Dermis blood vessel endothelial cell (primary cell): ENCODE measurements at places on chromosomes 13 and 19.

- no peak for DNase-seq
Measured at GRCh38 chr13:110466266-110466915, 95.1 kb downstream of the RAB20 start.

- DNase-seq, result no peak
Measured at GRCh38 chr13:102236830-102237229, 165.0 kb downstream of the FGF14 start.

DNA sequence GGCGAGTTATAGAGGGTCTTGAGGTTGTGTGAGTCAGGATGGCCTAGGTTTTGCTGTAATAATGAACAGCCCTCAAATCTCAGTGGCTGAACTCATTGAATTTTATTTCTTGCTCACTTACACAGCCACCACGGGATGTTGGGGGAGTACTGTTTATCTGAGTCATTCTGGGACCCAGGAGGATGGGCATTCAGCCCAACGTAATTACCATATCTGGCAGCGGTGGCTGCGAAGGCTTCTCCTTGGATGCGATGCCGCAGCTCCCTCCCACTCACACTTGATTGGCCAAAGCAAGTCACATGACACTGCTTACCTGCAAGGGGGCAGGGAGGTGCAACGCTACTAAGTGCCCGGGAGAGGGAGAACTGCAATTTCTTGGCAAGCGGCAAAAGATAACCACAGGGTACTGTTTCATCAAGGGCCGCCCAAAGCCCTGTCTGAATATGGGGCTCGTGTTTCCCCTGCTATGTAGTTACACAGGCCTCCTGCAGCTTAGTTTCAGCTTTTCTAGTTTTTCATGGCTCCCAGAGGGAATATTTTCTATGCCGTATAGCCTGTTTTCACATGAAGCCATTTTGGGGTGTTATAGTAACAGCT, 19.9 kb downstream of the ZSWIM9 start:
- peak; percentile 32 for DNase-seq

GRCh38 chr19:13797870-13798269, 2.6 kb downstream of the ZSWIM4 start:
- no peak for DNase-seq

- no peak for DNase-seq
Measured at GRCh38 chr13:103539721-103540381, 473.6 kb upstream of the SLC10A2 start.

- DNase-seq, result no peak
Measured at GRCh38 chr13:53068585-53069520, 40.2 kb downstream of the OLFM4 start.

DNA sequence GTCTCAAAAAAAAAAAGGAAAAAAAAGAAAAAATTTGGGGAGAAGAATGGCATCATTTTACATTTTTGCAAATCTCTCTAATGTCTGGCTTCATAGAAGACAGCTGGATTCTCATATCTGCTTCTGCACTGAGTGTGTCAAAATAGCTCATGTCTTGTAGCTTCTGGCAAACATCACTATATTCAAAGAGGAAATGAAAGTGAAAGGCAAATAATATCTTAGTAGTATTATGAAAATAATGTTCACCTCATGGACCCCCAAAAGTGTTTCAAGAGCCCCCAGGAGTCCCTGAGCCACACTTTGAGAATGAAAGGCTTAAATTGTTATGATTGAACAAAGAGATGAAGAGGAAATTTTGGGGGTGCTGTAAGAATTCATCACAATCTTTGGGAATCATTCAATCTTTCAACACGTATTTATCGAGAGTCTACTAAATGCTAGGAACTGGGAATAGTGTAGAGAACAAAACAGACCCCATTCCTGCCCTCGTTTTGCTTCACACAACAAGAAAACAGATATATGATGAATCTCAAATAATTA, 1.2 kb upstream of the SLC6A16 start:
- no peak for DNase-seq

GRCh38 chr19:30228113-30228834, 143.9 kb upstream of the ZNF536 start:
- DNase-seq, result no peak

- peak; percentile 9 for DNase-seq
Measured at GRCh38 chr19:12202250-12202649, 39.4 kb downstream of the ZNF136 start.

GRCh38 chr19:32566246-32566830, 14.7 kb upstream of the PDCD5 start:
- DNase-seq, result no peak

DNA sequence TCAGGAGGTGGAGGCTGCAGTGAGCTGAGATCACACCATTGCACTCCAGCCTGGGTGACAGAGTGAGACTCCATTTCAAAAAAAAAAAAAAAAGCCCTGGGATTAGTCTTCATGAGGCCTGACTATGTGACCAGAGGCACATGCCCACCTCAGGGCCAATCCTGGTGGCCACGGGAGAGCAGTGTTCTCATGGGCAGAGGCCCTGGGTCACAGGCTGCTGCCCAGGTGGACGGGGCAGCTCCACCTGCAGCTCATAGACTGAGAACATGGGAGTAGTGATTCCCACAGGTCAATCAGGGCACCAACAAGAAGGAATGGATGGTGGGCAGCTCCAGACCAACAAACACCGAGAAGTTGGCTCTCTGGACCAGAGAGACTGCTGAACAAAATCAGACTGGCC, 26.1 kb upstream of the PEPD start:
- DNase-seq, result no peak

DNA sequence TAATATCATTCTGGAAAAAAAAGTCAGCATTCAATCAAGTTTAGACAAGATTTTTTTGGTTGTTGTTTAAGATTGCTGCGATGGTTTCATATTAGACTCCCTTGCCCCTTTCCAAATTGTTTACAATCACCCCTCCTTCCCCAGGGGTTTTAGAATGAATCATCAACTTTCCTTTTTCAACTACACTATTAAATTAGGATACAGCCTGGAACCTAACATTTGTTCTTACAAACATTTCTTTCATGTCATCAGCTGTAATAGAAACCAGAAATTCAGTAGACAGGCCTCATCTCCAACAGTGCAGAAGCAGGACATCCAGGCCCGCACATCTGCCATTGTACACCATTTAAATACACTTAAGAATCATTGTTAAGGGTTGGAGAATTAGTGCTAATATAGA, 44.4 kb upstream of the WDFY2 start:
- no peak for DNase-seq

GRCh38 chr19:29672933-29673336, 7.7 kb downstream of the PLEKHF1 start:
- no peak for DNase-seq

- peak; percentile 81 for DNase-seq
Measured at GRCh38 chr13:44191504-44192171, 182.0 kb upstream of the SERP2 start.

DNA sequence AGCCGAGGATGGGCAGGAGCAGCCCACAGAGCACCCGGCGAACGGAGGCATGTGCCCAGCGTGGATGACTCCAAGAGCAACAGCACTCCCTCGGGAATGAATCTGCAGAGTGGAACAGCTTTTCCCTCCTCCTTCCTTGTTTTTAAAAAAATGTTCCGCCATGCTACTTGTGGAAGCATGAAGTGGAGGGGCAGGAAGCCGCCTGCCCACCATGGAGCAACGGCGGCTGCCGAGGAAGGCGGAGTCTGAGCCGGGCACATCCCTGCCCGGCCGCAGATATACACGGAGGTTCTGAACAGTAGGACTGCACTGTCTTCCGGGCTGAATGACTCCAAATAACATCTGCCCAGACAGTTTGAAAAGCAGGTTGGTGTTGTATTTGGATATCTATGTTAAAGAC, 65.2 kb downstream of the SOX1 start:
- DNase-seq, result no peak

DNA sequence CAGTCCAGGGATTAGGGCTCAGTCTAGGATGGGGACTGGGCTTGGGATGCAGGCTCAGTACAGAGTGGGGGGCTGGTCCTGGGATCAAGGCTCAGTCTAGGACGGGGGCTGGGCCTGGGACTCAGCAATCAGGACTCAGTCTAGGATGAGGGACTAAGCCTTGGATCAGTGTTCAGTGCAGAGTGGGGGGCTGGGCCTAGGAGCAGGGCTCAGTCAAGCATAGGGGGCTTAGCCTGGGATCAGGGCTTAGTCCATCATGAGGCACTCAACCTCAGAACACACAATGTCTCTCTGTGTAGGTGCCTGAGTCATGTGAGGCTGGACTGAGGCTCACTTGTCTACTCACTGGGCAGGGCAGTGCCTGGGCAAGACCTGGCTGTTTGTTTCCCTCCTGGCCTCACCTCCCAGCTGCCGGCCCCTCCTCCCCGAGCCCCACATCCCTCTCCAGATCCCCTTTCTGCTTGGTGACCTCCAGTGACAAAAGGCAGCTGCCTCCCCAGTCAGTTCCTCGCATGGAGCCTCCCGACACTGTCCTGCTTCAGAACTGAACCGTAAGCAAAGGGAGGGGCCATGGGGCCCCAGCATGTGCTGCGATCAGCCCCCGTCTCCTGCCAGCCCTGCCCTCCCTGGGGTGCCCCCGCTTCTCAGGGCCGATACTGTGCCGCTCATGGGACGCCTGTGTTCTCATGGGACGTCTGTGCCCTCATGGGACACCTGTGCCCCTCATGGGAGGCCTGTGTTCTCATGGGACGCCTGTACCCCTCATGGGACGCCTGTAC, 6.5 kb upstream of the S1PR4 start:
- DNase-seq, result no peak

GRCh38 chr13:22960827-22961226, 220.0 kb upstream of the SGCG start:
- no peak for DNase-seq

DNA sequence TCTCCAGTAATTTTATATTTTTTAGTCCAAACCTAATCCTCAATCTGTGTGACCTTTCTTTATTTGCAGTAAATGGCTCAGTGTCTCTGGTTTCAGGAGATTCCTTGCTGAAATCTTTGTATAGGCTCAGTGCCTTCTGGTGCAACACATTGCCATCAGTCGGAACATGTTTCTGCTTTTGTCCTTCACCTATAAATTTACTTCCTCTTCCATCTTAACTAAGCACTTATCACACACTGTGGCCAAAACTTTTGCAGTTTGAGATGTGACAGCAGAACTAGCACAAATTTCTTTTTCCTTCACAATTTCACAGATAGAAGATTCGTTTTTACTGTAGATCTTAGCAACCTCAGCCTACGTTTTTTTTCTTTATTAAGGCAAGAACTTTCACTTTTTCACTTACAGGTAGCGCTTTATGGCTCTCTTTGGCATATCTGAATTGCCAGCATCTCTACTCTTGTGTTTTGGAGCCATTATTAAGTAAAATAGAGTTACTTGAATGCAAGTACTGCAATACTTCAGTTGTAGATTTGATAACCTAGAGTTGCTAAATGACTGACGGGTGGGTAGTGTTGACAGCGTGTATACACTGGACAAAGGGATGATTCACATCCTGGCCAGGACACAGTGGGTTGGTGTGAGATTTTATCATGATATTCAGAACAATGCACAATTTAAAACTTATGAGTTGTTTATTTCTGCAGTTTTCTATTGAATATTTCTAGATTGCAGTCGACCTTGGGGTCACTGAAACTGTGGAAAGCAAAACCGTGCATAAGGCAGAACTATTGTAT, 44.3 kb downstream of the NDFIP2 start:
- DNase-seq, result peak; percentile 93

GRCh38 chr13:64688893-64689677, 2541.1 kb downstream of the PCDH9 start:
- DNase-seq, result no peak

DNA sequence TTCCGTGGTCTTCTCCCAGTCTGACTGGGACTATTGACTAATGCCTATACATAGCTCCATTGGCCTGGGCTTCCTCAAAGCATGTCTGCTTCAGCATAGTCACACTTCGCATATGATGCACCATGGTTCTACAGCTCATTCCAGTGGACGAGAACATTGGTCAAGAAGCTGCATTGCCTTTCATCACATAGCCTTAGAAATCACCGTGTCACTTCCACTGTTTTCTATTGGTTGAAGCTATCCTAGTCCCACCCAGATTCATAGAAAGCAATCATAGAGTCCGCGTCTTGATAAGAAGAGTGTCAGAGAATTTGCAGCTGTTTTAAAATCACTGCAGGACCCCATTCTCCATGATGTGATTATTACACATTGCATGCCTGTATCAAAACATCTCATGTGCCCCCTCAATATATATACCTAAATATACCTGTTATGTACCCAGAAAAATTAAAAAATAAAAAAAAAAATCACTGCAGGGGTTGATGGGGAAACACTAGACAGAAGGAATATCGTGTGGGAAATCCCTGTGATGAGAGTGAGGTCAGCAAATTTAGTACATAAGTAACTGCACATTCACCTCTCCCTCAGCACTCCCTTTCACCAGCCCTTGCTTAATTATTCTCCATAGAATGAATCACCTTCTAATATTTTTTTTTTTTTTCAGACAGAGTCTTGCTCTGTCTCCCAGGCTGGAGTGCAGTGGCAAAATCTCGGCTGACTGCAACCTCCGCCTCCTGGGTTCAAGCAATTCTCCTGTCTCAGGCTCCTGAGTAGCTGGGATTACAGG, 2.2 kb upstream of the ARHGAP33 start:
- no peak for DNase-seq

- DNase-seq, result peak; percentile 69
Measured at GRCh38 chr13:31172535-31172934, 10.8 kb upstream of the HSPH1 start.

- peak; percentile 75 for DNase-seq
Measured at GRCh38 chr19:1408300-1409203, 1.2 kb downstream of the DAZAP1 start.

GRCh38 chr13:85261757-85262346, 537.4 kb downstream of the SLITRK6 start:
- no peak for DNase-seq

DNA sequence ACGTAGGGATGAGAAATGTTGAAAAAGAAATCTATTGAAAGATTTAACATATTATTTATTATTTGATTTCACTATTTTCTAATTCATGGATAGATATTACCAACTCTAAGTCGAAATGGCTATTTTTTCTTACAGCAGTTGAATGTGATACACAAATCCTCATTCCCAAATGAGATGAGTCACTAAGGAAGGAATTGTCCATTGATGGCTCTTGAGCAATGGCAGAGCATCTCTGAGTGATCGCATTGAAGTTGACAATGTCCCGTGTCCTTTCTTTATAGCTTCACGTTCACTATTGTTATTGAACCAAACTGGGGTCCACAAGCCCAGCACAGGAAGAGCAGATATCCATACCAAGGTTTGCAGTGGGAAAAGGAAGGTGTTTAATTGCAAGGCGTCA, 648.3 kb upstream of the SPRY2 start:
- no peak for DNase-seq

GRCh38 chr19:40411125-40411842, 1.9 kb downstream of the PRX start:
- DNase-seq, result no peak

DNA sequence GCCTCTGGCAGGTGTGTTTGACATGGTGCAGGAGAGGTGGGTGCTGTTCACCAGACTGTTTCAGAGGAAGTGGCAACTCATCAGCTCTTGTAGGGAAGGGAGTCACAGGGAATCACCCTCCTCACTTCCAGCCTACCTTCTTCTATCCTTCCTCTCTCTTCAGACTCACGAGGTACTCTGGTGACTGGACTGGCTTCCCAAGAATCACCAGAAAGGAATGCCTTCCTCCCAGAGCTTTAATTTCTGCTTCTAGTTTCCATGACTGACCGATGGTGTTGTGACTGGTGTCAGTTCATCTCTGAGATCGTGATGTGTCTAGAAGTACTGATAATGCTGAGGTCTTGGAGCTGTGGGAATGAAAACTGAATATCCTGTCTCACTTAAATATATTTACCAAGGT, 247.3 kb downstream of the KCTD12 start:
- DNase-seq, result no peak
